GM20000 (cell line): ENCODE measurements at places on chromosomes 7 and 10.

DNA sequence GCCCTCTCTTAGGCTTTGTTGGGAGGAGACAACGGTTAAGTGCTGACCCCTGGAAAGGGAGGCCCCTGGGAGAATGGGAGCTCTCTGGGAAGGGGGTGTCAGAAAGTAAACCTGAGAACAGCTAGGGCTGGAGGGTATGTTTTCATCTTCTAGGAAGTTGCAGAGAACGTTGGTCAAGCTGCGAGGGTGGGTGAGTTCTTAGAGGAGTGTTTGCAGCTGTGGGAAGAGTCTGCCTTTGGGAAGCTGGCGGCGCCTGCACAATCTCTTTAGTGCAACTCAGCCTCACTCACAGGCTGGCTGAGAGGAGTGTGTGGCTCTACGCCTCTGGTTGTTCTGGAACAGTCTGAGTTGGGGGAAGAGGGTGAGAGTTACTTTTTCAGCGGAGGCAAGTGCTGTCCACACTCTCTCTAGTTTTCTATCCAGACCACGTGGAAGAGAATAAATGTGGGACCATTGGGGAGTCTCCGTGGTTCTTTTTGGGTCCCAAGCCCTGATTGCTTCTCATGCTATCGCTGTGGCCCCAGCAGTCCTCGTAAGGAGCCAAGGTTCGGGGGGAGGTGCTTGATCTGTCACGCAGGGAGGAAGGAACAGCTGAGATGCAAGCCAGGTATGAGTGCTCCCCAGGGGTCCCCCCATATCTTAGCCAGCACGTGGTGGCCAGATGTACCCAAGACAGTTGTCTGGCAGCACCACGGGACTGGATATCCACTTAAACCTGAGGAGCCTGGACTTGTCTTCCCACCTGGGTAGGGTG, 237.2 kb downstream of the BUB3 start:
- DNase-seq, result peak; percentile 57

DNA sequence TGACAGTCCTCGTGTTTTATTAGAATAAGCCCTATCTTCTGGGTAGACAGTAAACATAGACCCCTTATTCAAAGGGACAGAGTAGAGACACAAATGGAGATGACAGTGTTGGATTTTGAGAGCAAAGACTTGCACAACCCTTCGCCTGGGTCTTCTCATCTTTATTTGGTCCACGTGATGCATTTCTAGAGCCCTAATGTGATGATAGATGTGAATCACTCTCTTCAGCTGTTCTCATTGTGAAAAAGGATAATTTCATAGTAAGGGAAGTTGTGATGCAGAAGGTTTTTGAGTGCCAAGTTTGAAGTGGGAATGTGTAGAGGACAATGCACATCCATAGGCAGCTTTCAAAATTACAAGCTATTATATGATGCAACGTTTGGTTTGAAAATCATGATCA, 86.3 kb downstream of the CREB5 start:
- DNase-seq, result no peak

DNA sequence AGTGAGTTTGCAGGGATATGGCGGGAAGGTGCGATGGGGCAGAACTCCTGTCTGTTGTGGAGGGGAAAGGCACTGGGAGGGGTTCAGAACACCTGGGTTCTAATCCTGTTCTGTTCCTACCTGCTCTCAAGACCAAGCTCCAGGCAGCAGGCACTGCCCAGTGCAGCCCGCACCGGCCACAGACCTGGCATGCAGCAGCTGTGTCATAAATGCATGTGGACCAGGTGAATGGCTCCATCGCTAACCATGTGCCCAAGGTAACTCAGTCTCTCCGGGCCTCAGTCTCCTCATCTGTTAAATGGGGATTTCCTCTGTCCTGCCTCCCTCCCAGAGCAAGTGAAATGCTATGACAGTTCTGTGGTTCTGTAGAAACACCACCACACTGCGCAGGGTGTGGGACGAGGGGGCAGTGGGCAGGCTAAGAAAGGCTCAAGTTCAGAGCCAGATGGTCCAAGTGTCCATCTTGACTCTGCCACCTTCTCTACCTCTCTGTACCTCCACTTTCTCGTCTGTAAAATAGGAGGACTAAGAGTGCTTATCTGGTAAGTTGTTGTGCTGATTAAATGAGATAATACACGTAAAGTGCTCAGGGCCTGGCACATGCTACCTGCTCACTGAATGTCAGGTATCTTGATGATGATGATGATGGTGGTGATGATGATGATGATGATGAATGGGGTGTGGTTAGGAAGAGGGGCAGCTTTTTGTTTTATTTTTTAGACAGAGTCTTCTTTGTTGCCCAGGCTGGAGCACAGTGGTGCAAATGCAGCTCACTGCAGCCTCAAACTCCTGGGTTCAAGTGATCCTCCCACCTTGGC, 22.9 kb downstream of the ATP6V1F start:
- no peak for DNase-seq

- no peak for DNase-seq
These were observed 25.1 kb downstream of the ZMIZ1 start for GRCh38 chr10:79093658-79094411.

- DNase-seq, result no peak
These were observed 27.4 kb upstream of the NFKB2 start for GRCh38 chr10:102368077-102368476.

- no peak for DNase-seq
These were observed 87.0 kb downstream of the PTPRN2 start for GRCh38 chr7:158500651-158501052.

- DNase-seq, result no peak
These were observed 135.1 kb upstream of the NPS start for GRCh38 chr10:127414024-127414423.

DNA sequence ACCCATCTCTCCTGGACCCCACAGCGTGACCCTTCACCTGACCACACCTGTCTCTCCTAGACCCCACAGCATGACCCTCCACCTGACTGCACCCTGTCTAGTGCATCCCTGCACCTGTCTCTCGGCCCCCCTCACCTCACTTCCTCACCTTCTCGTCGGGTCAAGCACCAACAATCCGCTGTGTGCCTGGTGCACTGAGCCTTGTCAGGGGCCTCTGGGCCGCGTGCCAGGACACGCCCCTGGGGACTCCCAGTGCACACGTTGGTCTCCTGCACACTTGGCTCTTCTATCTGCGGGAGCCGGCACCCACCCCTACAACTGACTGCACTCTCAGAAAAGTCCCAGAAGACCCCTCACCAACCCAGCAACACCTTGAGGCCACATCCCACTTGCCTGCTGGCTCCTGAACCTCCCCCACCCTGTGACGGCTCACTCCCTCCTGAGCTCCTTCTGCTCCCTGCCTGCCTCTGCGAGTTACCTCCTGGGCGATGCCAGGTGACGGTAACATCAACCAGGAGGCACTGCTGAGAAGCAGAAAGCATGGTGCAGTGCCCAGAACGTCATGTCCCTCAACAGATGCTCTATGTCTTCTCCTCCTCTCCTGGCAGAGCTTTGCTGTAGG, 147.6 kb downstream of the DIP2C start:
- no peak for DNase-seq

- DNase-seq, result no peak
These were observed 112.5 kb upstream of the ANKRD1 start for GRCh38 chr10:91033324-91033950.

GRCh38 chr10:2839081-2839725, 228.1 kb upstream of the PFKP start:
- peak; percentile 44 for DNase-seq

DNA sequence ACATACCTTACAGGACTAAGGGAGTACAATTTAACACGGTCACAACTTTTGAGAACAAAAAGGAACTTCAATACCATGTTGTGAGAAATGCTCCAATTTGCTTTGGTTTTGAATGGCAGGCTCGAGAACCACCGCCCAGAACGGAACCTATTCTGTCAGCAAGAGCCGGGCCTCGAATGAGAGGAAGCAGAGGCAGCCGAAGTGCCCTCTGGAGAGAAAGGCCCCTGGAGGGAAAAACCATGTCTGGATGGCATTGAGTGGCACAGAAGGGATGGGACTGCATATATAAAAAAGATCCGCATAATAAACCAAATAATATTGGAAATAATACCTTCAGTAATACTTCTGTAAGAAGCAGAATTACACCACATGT, 85.6 kb downstream of the CHST15 start:
- no peak for DNase-seq

GRCh38 chr7:19016140-19016539, 101.3 kb downstream of the TWIST1 start:
- no peak for DNase-seq

- no peak for DNase-seq
These were observed 68.1 kb downstream of the BMPER start for GRCh38 chr7:33973231-33974015.

DNA sequence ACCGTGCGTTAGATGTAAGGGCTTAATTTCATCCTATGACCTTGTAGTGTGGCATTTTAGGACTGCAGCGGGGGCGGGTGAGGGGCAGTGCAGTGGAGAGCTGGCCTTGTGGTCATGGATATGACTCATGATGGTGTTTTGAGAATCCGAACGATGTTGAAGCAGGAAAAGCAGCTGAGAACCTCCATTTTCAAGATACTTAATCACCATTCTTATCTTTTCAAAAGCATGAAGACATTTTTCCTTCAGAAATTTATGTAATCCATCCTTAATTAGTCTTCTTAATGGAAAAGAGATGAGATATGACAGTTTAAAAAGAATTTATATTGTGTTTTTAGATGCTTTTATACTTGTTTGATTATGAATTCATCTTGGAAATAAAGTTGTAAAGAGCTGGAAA, 9.6 kb downstream of the ATP5F1C start:
- no peak for DNase-seq

DNA sequence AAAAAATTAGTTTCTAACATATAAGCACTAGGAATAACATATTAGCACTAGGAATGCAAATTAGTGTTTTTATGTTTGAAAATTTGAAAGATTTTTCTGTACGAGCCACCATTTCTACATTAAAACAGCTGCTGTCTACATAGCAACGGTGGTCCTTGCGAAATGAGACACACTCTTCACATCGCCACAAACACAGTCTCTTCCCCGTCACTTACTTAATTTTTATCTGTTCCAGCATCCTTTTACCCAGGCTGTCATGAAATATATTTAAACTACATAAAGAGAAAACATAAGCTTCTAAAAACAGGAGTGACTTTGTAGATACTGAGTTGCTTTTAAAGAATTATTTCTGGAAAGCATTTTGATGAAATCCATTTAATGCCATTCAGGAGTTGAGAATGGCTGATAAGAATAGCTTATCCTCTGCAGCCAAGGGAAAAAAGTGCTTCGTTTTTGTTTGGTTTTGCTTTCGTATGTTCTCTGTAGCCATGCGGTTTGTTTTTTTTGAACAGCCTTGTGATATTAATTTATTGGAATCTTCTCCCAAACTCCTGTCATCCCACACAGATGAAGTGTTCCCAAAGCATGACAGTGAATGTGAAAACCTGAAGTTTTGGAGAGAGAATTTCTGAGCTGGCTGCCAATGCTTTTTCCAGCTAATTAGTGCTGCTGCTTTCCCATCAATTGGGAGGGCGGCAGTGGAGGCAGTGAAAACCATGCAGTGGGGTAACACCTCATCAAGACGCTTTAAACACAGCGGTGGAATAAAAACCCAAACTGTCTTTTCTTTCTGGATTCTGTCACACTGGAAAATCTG, 603.7 kb upstream of the ADARB2 start:
- no peak for DNase-seq

GRCh38 chr10:69515699-69516259, 57.4 kb downstream of the NEUROG3 start:
- DNase-seq, result peak; percentile 84

- DNase-seq, result no peak
These were observed 13.8 kb downstream of the GRK5 start for GRCh38 chr10:119221201-119221600.

- peak; percentile 21 for DNase-seq
These were observed 350.0 kb downstream of the CRPPA start for GRCh38 chr7:16071246-16071857.

DNA sequence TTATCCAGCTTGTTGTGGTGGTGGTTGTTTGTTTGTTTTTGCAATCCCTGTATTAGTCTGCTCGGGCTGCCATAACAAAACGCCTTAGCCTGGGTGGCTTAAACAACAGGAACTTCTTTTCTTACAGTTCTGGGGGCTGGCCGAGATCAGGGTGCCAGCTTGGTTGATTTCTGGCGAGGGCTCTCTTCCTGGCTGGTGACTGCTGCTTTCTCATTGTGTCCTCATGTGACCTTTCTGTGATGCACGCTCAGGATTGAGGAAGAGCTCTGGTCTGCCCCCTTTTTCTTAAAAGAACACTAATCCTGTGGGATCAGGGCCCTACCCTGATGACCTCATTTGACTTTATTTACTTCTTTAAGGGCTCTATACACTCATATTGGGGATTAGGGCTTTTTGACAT, 107.1 kb upstream of the NRP1 start:
- no peak for DNase-seq

DNA sequence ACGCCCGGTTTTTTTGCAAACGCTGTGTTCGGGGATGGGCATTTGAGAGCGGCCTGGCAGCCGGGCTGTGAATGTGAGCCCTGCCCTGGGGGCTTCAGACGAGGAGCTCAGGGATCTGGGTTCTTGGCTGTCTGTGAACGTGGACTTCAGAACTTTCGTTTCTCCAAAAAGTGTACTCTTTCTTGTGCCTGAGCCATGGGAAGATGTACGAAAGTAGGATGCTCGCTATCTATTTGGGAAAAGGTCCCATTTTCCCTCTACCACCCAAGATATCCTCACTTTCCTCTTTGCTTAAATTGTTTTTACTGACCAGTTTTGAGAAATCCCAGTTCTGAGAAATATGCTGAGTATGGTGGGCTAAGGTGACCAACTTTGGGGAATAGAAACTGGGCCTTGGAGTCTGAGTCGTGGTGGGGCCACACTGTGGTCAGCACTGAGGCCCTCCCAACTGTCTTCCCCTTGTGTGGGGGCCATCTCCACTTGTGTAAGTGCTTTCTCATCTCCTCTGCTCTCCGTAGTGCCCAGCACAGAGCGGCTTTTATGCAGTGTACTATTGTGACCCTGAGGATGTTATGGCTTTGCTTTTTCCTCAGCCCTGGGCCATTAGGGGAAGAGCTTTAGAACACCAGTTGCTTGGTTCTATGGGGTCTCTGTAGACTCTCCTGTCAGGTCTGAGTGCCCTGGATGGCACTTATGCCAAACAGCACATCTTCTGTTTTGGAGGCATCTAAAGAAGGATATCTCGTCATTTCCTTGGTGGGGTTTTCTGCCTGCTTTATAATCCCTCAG, 918 bp downstream of the DBNL start:
- DNase-seq, result no peak
